Anterior cingulate cortex (tissue), 58 donors: ENCODE measurements at places on chromosomes 2 and 18.

DNA sequence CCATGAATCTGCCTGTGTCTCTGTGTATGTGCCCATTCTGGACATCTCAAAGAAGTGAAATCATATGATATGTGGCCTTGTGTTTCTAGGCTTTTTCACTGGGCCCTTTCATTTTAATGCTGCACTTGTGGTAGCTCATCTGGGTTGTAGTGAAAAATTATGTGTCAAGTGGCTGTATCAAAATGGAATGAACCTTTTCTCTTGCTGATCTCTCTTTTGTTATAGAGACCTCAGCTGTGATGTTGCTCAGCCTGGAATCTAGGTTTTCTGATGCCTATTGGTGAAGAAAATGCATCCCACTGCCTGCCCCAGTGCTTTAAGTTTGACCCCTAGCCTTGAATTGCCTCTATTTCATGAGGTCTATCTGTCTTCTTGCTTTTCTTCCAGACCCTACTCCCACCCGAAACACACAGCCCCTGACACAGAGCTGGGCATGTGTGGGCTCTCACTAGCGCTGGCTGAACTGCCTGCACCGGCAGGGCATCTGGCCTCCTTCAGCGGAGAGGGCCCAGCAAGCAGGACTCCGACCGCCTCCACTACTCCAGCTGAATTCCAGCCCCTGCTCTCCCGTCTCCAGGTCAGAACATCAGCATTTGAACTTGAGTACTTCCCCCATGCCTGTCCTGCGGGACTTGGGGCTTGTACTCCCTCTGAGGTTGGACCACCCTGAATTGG is 175.8 kb upstream of the MSH6 start:
- DNase-seq, result no peak

- DNase-seq, result no peak
Observed at GRCh38 chr2:24482251-24482971, 8.6 kb upstream of the NCOA1 start.

GRCh38 chr2:63408530-63408929 is 179.7 kb downstream of the WDPCP start:
- no peak for DNase-seq

DNA sequence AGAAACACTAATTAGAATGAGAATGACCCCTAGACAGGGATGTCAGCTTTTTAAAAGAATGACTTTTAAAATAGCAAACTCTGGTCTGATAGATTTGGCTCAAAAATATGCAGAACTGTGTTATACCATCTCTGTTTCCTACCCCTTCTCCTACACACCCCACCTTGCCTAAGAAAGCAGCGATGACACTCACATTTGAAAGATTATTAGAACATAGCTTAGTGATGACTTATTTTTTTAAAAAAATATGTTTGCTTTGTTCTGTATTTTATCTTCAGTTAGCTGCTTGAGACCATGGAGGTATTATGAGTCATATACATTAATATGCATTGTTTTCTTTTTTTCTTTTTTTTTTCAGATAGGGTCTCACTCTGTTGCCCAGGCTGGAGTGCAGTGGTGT is 176.7 kb upstream of the TPO start:
- no peak for DNase-seq

DNA sequence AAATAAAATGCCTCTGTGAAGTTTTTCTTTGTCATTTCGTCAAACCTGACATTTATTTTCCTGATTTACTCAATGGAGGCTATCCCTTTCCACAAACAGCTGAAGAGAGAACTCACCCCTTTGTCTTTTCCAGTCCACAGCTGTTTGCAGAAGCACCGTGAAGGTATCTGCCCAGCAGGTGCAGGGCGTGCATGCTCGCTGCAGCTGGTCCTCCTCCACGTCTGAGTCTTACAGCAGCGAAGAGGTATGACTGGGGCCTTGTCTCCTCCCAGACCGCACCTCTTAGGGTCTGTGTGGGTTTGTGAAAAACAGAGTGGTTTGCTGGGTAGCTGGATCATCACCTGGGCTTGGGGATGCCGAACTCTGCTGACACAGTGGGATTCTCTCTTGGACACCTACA is 9.7 kb downstream of the SPP2 start:
- DNase-seq, result no peak
